ENCODE measurements at places on chromosomes 5 and 9. TPM values are rescaled to one million over a fixed set of nuclear protein-coding genes. Genes with fewer than 3 reads are reported as not detected.

SPAAR gene
- total RNA-seq, result not detected

PCDHGC4 gene
- not detected for total RNA-seq

CDC23 gene
- total RNA-seq, result 51.7 TPM

NRARP gene
- total RNA-seq, result 11.6 TPM

GPX8 gene
- 0.40 TPM for total RNA-seq

ENTREP1 gene
- 0.11 TPM for total RNA-seq

SLC34A3 gene
- not detected for total RNA-seq

SPINK13 gene
- not detected for total RNA-seq

OR2K2 gene
- not detected for total RNA-seq

ELAVL2 gene
- not detected for total RNA-seq

GIN1 gene
- total RNA-seq, result 7.8 TPM

FAM200C gene
- total RNA-seq, result 0.42 TPM

TAS2R1 gene
- total RNA-seq, result not detected

FGD3 gene
- 32.6 TPM for total RNA-seq

CLPTM1L gene
- 150 TPM for total RNA-seq

N4BP3 gene
- 6.4 TPM for total RNA-seq

ACTBL2 gene
- total RNA-seq, result not detected

FOXD4L5 gene
- total RNA-seq, result not detected

ZNF454 gene
- not detected for total RNA-seq

ZNF608 gene
- total RNA-seq, result 0.10 TPM

HSPB3 gene
- not detected for total RNA-seq

SLC27A6 gene
- not detected for total RNA-seq

NUTM2F gene
- not detected for total RNA-seq

KCNIP1 gene
- not detected for total RNA-seq

DEPDC1B gene
- 2.4 TPM for total RNA-seq

ARID3C gene
- total RNA-seq, result not detected

FGFR4 gene
- total RNA-seq, result 3.5 TPM

C9orf153 gene
- 0.18 TPM for total RNA-seq

C9orf152 gene
- not detected for total RNA-seq

SYK gene
- total RNA-seq, result 0.63 TPM

PCDHGA8 gene
- total RNA-seq, result not detected

SLC36A2 gene
- total RNA-seq, result not detected

FLT4 gene
- 1.2 TPM for total RNA-seq

INSL4 gene
- not detected for total RNA-seq

PTGDS gene
- 0.51 TPM for total RNA-seq

PRRX2 gene
- total RNA-seq, result 0.50 TPM

SPINK4 gene
- total RNA-seq, result not detected

BRD8 gene
- 39.3 TPM for total RNA-seq

LCN10 gene
- 0.82 TPM for total RNA-seq

LCN12 gene
- 0.49 TPM for total RNA-seq

TYRP1 gene
- not detected for total RNA-seq

F12 gene
- total RNA-seq, result 3.1 TPM

HAND1 gene
- not detected for total RNA-seq

GABRA6 gene
- total RNA-seq, result not detected

TMEM232 gene
- 0.90 TPM for total RNA-seq

IL13 gene
- 12.5 TPM for total RNA-seq

FKBP15 gene
- total RNA-seq, result 25.9 TPM

CHD1 gene
- 63.9 TPM for total RNA-seq

FREM1 gene
- 0.11 TPM for total RNA-seq

PTTG1 gene
- total RNA-seq, result 27.1 TPM

MAMDC2 gene
- total RNA-seq, result not detected

SMIM32 gene
- total RNA-seq, result not detected

HSD17B3 gene
- total RNA-seq, result not detected

PCDHGB4 gene
- 0.08 TPM for total RNA-seq

Data from activated T-cell treated with anti-CD3 and anti-CD28 coated beads, Interleukin-2, amount 50 U/mL, for 4 hours (primary cell).